Lung microvascular endothelial cell (primary cell): ENCODE measurements at places on chromosomes 6 and 20. TPM values are rescaled to one million over a fixed set of nuclear protein-coding genes. Genes with fewer than 3 reads are reported as not detected.

Gene EEF1A2
- 5.2 and 14.8 TPM in 2 replicates for total RNA-seq

- peak; percentile 30 for DNase-seq
These were observed 10.5 kb downstream of the SYTL3 start for GRCh38 chr6:158660333-158660754.

Gene CLPSL2
- total RNA-seq, result not detected in 2 replicates

Gene SKIC2
- 22.7 and 30.2 TPM in 2 replicates for total RNA-seq

DNA sequence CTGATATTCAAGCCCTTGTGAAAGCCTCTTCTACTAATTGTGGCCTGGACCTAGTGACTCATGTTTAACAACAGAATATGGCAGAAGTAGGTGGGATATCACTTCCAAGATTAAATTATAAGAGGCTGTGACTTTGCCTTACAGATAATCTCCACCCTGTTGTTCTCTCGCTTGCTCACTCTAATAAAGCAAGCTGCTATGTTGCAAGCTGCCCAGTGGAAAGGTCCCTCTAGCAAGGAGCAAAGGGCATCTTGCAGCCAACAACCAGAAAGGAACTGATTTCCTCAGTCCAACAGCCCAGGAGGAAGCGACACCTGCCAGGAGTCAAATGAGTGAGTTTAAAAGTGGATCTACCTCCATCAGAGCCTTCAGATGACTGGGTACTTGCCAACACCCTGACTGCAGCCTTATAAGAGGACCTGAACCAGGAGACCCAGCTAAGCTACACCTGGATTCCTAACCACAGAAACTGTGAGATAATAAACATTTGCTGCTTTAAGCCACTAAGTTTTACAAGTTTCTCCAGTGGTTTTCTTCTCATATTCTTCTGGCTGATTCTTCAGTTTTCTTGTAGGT is 112.6 kb downstream of the FRK start:
- no peak for DNase-seq

- DNase-seq, result no peak
These were observed 664.2 kb upstream of the PTCHD4 start for GRCh38 chr6:48775157-48775556.

DNA sequence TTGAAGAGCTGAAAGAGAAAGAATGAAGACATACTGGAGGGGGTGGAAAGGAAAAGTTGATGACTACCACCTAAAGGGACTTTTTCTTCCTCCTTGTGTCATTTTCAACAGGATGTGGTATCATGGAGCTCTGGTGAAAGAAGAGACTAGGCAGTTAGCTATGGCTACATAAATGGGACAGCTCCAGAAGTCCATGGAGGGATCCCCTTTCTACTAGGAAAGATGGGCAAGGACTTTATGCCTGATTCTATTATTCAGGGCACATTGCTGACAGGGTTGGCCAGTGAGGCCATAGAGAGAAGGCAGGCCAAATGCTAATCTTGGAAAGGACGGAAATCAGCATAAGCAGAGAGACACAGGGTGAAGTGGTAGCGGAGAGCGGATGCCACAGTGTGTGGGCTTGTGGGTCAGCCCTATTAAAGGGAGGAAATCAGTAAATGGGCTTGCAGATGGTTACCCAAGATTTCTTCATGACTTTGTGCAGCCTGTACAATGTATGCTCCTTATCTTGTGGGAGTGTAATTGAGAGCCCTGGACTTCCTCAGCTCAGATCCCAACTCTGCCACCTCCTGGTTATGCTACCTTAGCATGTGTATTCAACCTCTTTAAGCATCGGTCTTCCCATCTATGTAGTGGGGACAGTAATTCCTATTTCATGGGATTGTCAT is 77.4 kb upstream of the TMEM170B start:
- no peak for DNase-seq

Gene DLL1
- total RNA-seq, result 3.0 and 3.9 TPM in 2 replicates

DNA sequence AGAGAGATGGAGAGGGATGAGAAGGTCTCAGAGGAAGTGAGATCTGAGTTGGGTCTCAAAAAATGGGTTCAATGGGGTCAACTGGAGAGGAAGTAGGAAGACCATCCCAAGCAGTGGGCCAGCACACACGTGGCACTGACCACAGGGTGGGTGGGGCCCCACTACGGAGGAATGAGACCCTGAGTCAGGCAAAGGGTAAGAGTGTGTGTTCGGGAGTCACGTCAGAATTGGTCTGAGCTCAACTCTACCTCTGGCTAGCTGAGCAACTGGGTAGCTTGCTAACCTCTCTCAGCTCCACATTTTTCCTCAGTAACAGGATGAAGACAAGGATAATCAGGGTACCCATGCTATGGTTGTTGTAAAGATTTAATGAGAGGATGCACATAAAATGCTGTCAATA is 79.0 kb downstream of the TRERF1 start:
- DNase-seq, result no peak

- no peak for DNase-seq
These were observed 25.7 kb downstream of the VTA1 start for GRCh38 chr6:142172758-142173157.

- no peak for DNase-seq
These were observed 2.2 kb upstream of the SNPH start for GRCh38 chr20:1263853-1264252.

Gene CST1
- not detected in 2 replicates for total RNA-seq

DNA sequence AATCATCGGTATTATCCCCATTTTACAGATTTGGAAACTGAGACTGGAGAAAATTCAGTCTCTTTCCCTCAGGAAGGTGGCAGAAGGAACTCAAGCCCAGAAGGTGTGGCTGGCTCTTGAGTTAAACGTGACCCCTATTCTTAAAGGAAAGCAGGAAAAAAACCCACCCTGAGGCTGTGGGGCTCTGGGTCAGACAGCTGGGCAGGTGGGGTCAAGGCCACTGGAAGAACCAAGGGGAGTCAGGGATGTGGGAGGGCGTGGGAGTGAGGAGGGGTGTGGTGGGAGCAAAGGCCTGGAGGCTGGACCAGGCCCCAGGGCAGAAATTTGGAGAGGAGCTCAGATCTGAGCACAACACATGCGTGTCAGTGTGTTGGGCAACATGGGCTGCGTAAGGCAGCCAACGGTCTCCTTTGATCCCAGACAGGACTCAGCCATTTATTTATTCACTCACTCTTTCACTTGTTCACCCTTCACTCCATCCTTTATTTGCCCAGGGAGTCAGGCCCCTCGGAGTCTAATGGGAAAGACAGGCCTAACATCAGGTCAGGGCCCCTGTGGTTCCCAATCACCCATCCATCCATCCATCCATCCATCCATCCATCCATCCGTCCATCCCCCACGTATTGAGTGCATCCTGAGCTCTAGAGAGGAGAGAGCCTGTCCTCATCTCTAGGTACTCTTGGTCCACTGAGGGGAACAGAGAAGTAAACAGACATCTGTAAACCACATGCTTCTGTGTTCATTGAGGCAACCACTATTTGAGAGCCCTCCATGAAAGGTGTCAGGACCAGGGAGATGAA is 165.0 kb downstream of the VEGFA start:
- DNase-seq, result no peak

- DNase-seq, result no peak
These were observed 2.1 kb downstream of the FOXP4 start for GRCh38 chr6:41548098-41548840.

Gene EPHA7
- total RNA-seq, result under 0.01 TPM in 2 replicates

GRCh38 chr6:14516956-14517355 is 399.4 kb downstream of the CD83 start:
- no peak for DNase-seq

Gene LTA
- not detected in 2 replicates for total RNA-seq

Gene BCAS1
- not detected in 2 replicates for total RNA-seq

GRCh38 chr6:148064406-148065134 is 278.1 kb upstream of the SASH1 start:
- no peak for DNase-seq

- DNase-seq, result no peak
These were observed 327.3 kb upstream of the RUNX2 start for GRCh38 chr6:45000833-45001232.

DNA sequence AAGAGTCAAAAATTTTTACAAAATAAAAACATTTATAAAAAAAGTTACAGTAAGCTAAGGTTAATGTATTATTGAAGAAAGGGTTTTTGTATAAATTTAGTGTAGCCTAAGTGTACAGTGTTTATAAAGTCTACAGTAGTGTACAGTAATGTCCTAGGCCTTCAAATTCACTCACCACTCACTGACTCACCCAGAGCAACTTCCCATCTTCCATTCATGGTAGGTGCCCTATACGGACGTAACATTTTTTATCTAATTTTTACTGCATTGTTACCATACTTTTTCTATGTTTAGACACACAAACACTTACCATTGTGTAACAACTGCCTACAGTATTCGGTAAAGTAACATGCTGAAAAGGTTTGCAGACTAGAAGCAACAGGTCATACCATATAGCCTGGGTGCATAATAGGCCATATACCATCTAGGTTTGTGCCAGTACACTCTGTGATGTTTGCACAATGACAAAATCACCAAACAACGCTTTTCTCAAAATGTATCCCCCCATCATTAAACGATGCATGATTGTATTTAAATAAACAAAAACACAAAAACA is 6.0 kb downstream of the MTFR2 start:
- DNase-seq, result peak; percentile 4

DNA sequence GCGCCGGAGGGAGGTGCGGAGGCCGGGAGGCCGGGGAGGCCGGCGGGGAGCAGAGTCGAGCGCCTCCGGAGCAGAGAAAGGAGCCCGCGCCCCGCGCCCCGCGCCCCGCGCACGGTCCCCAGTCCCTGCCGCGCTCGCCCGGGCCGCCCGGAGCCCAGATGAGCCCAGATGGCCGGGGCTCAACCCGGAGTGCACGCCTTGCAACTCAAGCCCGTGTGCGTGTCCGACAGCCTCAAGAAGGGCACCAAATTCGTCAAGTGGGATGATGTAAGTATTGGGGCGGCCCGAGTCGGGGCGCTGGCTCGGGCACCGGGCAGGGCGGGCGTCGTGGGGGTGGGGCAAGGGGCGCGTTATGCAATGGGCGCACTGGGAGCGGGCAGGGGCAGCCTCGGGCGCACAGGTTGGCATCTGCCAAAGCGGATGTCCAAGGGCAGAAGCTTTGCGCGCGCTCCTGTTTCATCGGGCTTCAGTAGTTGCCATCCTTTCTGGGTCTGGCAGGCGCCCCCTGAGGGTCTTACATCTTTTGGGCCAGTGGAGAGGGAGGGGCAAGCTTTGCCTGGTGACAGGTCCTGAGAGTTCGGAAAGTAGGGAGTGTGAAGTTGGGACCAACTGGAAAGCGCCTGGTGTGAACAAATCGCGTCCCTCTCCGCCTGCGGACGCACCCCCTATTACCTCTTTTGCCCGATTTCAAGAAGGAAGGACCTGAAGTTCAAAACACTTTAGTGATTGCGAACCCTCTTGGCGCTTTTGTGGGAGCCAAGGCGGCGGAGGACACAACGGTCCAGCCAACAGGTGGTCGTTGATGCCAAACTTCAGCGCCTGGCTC is 631 bp downstream of the PLCB1 start:
- DNase-seq, result peak; percentile 52

DNA sequence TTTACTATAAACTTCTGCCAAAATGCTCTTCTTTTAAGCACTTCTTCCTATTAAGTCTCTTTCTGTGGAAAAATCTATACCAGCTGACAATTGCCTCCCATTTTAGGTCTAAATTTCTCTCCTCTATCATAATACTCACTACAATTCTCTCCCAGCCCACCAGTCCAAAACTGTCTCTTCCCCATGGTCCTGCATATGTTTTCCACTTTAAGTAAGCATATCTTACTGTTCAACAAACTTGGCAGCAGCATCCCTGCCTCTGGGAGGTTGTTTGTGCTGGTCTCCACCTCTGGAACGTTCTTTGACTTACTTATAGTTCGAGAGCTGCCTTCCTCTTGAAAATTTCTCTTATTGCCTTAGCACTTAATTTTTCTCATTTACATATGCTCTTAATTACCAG is 180.5 kb downstream of the COL12A1 start:
- DNase-seq, result peak; percentile 7

DNA sequence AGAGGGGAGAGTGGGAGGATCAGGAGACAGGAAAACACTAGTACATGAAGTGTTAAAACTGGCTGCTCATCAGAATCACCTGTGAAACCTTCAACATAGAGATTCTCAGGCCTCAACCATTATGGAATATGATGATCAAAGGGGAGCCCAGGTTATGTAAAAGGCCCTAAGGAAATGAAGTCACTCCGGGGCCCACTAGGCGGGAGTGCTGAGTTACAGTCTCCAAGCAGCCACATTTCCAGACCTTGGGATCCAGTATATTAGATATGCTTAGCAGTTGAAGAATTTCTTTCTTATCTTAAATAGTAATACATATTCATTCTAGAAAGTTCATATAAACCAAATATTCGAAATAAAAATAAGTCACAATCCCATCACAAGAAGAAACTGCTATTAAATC is 476.3 kb downstream of the PRKN start:
- DNase-seq, result no peak

DNA sequence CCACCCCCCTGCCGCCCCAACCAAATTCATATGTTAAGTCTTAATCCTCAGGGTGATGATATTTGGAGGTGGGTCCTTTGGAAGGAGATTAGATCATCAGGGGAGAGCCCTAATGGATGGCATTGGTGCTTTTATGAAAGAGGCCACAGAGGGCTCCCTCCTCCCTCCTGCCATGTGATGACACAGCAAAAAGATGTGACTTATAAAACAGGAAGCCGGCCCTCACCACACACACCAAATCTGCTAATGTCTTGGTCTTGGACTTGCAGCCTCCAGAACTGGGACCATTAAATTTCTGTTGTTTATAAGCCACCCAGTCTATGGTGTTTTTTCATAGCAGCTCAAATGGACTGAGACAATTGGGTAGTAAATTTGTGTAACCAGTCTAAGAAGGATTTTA is 176.3 kb downstream of the ADGRG6 start:
- no peak for DNase-seq

DNA sequence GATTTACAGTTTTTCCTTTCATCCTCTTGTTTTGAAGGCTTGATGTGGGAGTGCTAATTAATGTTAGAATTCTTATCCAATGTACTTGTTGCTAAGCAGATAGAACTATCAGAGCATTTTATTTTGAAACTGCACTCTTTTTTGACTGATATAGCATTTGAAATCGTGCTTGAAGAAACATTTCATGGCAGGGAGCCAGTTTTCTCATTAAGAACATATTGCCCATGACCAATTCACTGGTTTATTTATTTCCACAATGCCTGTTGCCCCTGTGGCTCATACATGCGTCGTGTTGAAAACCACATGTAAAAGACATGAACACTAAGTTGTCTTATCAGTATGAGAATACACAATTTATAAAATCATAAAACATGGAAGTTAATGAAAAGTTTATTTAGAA is 479.7 kb upstream of the FLRT3 start:
- no peak for DNase-seq

- DNase-seq, result peak; percentile 43
These were observed 317.8 kb downstream of the CENPW start for GRCh38 chr6:126657561-126658175.

- no peak for DNase-seq
These were observed 192.5 kb upstream of the KCNK16 start for GRCh38 chr6:39515006-39515405.
